Amniotic stem cell (primary cell): ENCODE measurements at places on chromosomes 7 and 10.

DNA sequence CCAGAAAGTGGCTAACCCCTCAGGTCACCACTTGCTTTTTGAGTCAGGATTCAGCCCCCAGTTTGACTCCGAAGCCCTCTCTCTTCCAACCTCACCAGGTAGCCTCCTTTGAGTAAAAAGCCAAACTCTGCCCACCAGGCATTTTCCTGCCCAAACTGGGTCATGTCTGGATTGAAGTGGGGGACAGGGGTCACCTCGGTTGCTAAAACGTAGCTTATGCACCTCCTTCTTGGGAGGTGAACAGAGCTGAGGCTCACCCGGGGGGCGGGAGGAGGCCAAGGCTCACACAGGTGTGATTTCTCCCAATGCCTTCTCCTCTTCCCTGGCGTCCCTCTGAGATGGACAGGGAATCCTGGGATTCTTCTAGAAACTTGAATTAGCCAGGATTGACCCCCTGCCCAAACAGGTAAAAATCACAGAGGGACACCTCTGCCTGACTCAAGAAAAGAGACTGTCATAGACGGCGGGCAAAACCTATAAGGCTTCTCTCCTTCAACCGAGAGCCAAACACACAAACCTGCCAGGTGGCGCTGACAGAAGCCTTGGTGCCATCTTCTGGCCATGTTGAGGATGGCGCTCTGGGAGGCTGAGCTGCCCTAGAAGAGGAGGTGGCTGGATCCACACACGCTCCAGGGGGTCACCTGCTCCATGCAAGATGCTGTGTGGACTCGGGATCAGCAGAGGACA lies 51.6 kb downstream of the PRLHR start:
- no peak for DNase-seq

- DNase-seq, result peak; percentile 81
Measured at GRCh38 chr10:110354322-110354766, 49.6 kb upstream of the SMNDC1 start.

GRCh38 chr7:112970771-112971170 lies 115.9 kb downstream of the GPR85 start:
- DNase-seq, result no peak

GRCh38 chr7:69109246-69109645 lies 489.0 kb upstream of the AUTS2 start:
- no peak for DNase-seq

- DNase-seq, result peak; percentile 57
Measured at GRCh38 chr10:24723788-24724380, at the start of gene ARHGAP21. Gene ARHGAP21 (minus strand): TSS chr10:24723887. CDS start chr10:24721899, 1,988 bp downstream.

DNA sequence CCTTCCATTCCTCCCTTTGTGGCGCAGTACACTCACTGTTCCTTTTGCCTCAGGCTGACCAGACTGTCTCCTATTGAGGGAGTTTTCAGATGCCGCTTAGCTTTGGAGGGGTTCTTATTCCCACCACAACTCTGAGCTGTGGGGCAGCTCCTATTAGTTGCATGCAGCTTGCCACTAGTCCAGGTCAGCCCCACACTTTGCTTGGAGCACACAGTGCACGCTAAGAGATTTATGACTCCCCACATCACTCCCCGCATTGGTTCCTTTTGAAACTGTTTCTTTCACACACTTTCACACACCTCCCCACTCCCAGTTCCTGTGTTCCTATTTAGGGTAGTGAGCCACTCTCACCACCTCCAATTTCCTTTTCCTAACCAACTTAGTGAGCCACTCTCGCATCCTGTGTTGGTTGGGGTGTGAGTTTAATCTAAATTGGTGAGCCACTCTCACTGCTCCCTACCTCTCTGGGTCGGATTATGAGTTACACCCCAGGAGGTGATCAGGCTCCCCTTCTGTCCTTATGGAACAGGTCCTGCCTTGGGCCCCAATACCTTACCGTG lies 10.4 kb upstream of the ZNF485 start:
- no peak for DNase-seq

DNA sequence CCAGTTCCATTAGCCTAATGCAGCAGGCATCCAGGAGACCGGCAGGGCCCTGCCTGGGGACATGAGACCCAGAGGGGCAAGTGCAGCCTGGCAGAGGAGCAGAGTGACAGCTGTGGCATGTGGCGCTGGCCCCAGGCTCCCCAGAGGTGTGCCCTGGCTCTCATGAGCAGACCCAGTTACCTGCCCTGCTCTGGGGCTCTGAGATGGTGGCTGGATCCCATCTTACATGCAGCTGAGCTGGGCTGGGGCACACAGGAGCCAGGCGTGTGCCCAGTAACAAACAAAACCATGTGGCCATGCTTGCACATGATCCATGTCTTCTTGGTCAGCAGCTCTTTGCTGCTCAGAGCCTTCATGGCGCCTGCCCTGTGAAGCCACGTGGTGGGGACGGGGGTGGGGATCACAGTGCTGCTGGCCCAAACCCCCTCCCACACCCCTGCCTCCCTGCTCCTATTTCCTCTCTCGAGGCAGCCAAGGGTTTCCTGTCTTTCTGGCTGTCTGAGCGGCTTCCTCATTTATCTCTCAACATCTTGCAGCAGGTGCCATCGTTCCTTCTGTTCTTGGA lies 40.3 kb upstream of the GTF2I start:
- no peak for DNase-seq

DNA sequence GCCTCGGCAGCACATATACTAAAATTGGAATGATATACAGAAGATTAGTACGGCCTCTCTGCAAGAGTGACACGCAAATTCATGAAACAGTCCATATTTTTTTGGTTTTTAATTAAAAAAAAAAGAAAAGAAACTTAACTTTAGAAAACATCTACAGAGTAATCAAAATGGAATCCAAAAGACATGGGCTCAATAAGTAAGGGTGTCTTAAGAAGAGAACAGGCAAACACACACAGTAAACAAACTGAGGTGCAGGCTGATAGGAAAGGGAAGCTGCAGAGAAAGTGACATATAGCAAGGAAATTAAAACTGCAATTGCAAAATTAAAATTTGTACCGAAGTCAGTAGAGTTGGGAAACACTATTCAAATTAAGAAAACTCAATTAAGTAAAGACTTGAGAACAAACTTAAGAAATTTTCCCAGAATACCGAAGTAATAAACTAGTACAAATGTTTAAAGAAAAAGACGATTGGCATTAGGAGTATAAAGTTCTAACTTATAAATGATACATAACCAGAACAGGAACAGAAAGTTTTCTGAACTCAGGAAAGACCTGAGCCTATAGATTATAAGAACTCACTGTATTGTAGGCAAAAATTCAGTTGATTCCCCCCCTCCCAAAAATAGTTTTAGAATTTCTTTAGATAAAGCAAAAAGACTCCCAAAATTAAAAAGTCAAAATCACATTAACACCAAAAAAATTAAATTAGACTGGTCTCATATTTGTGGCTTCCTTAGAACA lies 16.3 kb downstream of the MTPN start:
- no peak for DNase-seq

DNA sequence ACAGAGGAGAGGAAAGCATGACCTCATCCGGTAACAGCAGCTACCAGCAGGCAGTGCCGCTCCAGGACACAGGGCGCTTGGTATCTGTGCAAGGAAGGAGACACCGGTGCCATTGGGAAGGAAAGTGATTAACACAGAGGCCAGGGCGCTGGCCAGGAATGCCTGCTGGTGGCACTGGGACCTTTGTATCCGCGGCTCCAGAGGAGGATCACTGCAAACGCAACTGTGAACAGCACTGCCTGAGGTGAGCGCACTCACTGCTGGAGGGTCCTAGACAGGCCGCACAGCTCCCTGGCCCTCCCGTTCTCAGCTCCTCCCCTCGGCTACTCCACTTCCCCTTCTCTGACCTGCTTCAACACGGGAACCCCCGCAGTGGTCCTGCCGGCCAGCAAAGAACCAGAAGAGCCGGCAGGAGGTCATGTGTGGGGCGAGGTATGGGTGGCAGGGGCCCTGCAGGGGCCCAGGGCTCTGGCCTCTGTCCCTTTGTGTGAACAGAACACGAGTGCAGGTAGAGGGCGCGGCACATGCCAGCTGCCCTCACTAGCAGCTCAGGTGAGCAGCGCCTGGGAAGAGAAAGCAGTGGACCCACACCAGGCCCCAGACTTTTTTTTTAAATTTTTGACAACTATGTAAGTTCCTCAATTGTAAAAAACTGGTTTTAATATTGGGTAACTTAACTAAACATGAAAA lies 107.6 kb downstream of the VIPR2 start:
- no peak for DNase-seq
